ENCODE measurements at places on chromosomes 16 and 17. TPM values are rescaled to one million over a fixed set of nuclear protein-coding genes. Genes with fewer than 3 reads are reported as not detected.

DNA sequence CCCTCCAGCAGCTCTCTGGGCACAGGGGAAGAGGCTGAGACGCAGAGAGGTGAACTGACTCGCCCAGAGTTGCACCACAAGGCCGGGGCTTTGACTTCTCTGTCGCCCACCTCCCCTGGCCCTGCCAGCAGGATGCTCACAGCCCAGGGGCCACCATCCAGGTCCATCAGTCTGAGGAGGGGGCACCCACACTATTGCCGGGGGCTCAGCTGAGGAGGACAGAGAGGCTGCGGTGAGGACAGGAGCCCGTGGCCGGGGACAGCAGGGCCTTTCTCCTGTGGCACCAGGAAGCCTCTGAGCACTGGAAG is 32.6 kb downstream of the KDM8 start:
- no peak for DNase-seq

- peak; percentile 68 for DNase-seq
Observed at GRCh38 chr16:78770353-78771091, 671.1 kb downstream of the WWOX start.

DNA sequence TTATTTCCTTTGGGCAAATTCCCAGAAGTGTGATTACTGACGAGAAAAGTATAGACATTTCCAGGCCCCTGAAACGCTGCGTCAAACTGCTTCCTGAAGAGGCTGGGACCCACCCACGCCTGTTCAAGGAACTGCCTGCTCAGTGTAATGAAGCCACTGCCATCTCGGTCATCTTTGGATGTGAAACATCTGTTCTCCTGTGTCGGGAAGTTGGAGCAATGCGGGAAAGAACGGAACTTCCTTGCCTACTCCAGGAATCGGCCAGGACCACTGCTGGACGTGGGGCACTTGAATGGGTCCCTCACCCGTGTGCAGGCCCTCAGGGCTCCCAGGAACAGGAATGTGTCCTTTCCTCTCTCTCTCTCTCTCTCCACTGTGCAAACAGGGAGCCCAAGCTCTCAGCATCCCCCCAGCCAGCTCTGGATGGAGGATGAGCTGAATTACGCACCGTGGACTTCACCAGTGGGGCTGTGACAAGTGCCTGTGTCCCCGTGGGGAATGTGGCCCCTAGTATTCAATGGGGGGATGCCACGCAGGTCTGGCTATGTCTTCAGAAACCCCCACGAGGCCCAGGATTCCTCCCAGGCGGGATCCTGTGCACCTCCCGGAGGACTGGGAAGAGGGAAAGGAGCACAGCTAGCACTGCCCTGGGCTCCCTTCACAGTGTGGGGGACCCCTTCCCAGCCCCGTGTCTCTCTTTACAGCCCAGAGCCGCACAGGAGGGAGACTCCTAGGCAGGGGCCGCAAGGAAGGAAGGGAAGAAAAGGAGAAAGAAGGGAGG is 18.3 kb upstream of the LITAF start:
- DNase-seq: no peak

GRCh38 chr17:36104701-36105181 is 1.1 kb downstream of the CCL4 start:
- DNase-seq: no peak

GRCh38 chr17:76123191-76123499 is 17.9 kb downstream of the FOXJ1 start:
- no peak for DNase-seq

DNA sequence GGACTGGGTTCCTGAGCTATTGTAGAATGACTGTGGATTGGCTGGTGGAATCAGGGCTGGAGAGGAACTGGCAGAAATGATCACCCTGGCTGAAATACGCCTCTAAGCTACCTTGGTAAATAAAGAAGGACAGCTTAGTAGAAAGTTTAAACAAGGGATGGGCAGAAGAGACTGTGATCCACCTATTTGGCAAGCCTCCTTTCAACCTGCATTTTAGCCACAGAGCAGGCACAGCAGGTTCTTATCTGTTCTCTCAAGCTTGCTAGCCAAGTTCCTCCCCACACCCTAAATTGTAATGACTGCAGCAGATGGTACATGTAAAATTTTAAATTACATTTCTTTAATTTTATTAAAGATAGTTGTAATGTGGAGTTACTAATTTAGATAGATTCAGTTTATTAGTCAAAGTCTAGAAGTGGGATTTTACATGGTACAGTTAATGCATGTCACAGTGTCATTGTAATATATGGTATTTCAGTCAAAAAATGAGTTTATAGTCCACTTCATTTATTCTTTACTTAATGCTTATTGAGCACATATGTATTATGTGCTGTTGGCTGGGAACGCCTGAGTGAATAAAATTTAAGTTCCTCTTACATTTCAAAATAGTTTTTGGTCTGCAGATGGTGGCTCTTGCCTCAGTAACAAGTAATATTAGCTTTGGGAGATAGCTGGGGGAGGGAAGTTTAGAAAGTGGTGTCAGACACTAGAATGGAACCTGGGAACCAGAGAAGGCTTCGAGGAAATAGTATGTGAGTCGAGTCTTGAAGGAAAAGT is 11.2 kb downstream of the EPN2 start:
- DNase-seq: no peak

- DNase-seq: no peak
Observed at GRCh38 chr17:77328823-77329740, 188.3 kb downstream of the SEC14L1 start.

GRCh38 chr17:27862004-27862403 is 31.2 kb downstream of the LYRM9 start:
- no peak for DNase-seq

PPM1E gene
- total RNA-seq: not detected

TMED6 gene
- 4.5 TPM for total RNA-seq
